Activated T-helper 1 cell treated with anti-CD3 and anti-CD28 coated beads, Interleukin-2, amount 50 U/mL, for 16 hours (primary cell): ENCODE measurements at places on chromosomes 4 and X.

- DNase-seq = no peak
These were observed 40.1 kb downstream of the WWC2 start for GRCh38 chr4:183139058-183139750.

DNA sequence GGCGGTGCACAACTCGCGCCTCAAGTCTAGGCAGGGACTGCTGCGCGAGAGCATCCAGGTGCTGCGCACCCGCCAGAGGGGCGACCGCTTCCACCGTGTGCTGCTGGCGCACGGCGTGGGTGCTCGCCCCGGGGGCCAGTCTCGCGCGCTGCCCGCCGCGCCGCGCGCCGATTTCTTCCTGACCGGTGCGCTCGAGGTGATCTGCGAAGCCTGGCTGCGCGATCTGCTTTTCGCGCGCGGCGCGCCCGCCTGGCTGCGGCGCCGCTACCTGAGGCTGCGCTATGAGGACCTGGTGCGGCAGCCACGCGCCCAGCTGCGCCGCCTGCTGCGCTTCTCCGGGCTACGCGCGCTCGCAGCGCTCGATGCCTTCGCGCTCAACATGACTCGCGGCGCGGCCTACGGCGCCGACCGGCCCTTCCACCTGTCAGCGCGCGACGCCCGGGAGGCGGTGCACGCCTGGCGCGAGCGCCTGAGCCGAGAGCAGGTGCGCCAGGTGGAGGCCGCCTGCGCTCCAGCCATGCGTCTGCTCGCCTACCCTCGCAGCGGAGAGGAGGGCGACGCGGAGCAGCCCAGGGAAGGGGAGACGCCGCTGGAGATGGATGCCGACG lies 1.3 kb downstream of the CHST7 start:
- no peak for DNase-seq

DNA sequence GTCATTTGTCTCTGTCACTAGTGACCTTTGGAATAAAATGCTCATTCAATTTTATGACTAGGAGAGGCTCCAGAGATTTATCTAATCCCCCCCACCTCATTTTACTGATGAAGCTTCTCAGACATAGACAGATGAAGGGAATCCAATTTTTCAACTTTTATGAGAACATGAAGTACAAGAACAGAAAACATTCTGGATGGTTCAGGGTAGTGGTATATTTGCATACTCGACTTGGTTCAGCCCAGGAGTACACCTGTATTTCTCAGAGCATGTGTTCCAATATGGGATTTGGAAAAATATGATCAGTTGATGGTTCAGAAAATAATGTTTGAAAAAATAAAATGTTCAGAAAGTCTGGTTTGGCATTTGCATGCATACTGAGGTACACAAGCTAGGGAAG lies 131.4 kb upstream of the GALNT7 start:
- no peak for DNase-seq

DNA sequence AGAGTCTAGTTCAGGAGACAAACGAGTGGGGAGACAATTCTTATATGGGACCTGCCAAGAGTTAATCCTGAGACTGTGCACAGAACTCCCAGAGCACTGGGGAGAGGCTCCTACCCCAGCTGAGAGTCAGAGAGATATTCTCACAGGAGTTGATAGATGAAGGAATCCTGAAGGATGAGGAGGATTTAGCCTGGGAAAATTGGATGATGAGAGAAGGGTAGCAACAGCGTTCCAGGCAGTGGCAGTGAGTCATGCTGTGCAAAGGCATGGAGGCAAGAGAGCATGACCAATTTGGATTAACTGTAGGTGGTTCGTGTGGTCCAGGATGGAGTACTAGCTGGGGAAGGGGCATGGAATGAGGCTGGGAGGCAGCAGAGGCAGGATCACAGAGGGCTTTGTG lies 318.6 kb downstream of the LDB2 start:
- no peak for DNase-seq

DNA sequence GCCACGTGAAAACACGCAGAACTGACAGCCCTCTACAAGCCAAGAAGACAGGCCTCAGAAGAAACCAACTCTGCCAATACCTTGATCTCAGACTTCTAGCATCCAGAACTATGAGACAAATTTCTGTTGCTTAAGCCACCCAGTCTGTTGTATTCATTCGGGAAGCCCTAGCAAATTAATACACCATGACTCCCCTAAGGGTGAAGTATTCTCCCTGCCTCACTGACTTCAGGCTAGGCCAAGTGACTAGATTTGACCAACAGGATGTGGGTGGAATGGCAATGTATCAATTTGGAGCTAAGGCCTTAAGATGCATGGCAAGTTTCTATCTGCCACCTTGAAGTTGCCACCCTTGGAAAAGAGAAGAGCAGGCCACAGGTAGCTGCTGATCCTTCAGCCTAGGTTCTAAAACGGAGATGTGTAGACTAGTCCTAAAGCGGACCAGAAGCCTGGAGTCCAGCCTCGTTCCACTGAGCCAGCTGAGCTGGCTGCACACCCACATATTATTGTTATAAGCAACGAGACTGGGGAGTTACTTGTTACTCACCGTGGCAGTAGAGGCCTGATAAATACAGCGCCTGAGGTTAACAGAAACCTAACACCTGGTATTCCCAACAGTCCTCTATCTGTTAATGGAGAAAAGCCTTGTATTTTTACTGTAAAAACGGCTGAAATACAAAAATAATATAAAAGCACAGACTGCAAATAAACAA lies 16.4 kb downstream of the SCARB2 start:
- no peak for DNase-seq

- no peak for DNase-seq
These were observed 119.0 kb upstream of the BMP3 start for GRCh38 chr4:80911458-80911857.

DNA sequence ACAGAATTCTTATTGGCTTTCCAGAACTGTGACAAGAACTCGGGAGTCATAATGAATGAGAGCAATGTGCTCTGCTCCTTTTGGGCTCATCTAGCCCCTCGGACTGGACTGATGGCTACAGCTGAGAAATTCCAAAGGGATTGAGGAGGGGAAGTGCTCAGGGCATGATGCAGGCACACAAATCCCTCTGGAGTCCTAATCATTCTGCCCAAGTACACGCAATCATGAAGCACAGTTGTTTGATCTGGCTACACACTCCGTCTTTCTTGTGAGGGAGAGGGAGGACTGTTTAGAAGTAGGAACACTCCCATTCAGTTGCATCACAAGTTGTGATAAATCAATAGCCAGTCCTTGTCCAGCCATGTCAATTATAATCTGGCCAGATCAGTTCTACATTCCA lies 237.5 kb downstream of the COL25A1 start:
- no peak for DNase-seq

- DNase-seq = no peak
These were observed 168.9 kb downstream of the AMELX start for GRCh38 chrX:11462136-11462535.
